ENCODE measurements at places on chromosomes 11 and 22. TPM values are rescaled to one million over a fixed set of nuclear protein-coding genes. Genes with fewer than 3 reads are reported as not detected.

The MS4A4E gene
- 1.5 TPM for total RNA-seq

The XKR3 gene
- total RNA-seq = 0.74 TPM

The PHF21B gene
- 9.7 TPM for total RNA-seq

The RIC8A gene
- 114 TPM for total RNA-seq

DNA sequence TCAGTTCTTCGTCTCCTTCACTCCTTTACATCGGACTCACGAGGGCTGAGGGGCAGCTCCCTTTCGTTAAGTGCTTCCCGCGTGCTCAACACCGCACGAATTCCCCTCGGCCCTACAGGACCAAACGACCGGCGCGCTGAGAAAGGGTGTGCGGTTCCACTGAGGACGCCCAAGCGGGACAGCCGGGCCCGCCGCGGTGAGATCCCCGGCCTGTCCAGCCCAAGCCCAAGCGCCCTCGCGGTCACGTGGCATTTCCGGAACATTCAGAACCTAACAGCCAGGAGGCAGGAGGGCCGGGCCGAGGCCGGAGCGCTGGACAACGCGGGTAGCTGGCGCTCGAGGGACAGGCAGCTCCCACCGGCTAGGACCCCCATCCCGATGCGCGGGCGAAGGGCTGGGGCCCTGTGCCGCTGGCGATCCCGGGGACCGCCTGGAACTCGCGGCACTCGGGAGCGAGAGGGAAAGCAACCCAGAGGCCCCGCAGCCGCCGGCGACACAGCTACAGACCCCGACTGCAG, 737 bp upstream of the STIP1 start:
- DNase-seq = peak; percentile 60
- no peaks in the 10 kb centered on the region for H3K27me3 ChIP-seq
- peak overlapping the region; percentile 97 for H3K27ac ChIP-seq
- H3K4me1 ChIP-seq = no peaks in the 10 kb centered on the region
- H3K36me3 ChIP-seq = no peaks in the 10 kb centered on the region
- H3K4me3 ChIP-seq = peak overlapping the region; percentile 67

GRCh38 chr22:49011769-49012648, 815.7 kb downstream of the BRD1 start:
- H3K27ac ChIP-seq = no peak overlapping the region
- no peaks in the 10 kb centered on the region for H3K36me3 ChIP-seq
- no peak overlapping the region for H3K4me3 ChIP-seq
- H3K4me1 ChIP-seq = no peaks in the 10 kb centered on the region
- H3K27me3 ChIP-seq = no peaks in the 10 kb centered on the region
- DNase-seq = no peak

GRCh38 chr11:121909596-121909995, 206.4 kb downstream of the BLID start:
- H3K4me1 ChIP-seq = no peaks in the 10 kb centered on the region
- DNase-seq = no peak
- no peaks in the 10 kb centered on the region for H3K27me3 ChIP-seq
- no peak overlapping the region for H3K4me3 ChIP-seq

DNA sequence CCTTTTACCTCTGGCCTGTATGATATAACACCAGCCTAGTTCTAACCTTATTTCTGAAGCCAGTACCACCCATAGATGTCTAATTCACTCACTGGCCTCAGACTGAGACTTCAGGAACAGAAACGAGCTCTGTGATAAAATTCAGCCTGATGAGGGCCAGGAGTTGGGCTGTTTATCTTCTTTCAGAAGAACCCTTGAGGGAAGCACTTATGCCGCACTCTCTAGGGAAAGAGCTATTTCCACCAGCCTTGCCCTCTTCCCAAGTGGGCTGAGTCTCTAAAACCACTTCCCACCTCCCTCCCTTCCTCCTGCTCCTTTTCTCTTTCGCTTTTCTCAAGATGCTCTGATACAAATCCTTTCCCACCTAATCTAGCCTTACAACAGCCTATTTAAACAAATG, 2.0 kb upstream of the OR52B4 start:
- no peak overlapping the region for H3K27ac ChIP-seq
- H3K4me3 ChIP-seq = no peak overlapping the region
- H3K36me3 ChIP-seq = no peaks in the 10 kb centered on the region
- H3K4me1 ChIP-seq = no peaks in the 10 kb centered on the region
- H3K27me3 ChIP-seq = no peaks in the 10 kb centered on the region
